ENCODE measurements at places on chromosomes 11 and 22.

DNA sequence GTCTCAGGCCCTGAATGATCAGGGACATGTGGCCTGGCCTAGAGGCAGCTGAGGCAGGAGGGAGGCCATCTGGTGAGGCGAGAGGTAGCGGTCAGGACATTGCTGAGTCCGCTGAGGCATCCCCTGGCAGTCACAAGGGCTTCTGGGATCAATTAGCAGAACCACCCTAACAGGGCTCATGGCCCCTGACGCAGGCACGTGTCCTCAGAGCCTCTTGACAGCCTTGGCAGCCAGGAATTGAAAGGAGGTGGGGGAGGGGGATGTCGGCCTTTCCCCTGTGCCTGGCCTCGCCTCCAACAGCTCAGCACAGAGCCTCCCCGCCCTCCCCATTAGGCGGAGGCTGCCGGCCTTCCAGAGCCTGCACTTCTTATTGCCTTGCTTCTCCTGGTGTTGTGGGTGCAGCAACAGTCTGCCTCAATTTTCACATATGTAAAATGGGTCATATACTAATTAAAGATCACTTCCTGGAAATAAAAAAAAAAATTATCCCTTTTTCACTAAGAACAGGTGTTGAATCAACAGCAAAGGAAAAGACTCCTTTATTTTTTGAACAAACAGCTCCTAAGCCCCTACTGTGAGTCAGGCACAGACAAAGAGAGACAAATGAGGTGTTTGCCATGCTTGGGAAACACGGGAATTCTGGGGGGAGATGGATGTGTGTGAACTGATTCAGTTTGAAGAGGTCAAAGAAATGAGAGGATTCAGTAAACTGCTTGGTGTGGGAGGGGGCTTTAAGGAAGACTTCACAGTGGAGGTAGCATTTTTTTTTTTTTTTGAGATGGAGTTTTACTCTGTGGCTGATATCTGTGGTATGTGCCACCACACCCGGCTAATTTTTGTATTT is 55.3 kb downstream of the NFAM1 start:
- no peak for DNase-seq

GRCh38 chr22:36409911-36410756 is 22.4 kb upstream of the MYH9 start:
- DNase-seq = peak; percentile 70

DNA sequence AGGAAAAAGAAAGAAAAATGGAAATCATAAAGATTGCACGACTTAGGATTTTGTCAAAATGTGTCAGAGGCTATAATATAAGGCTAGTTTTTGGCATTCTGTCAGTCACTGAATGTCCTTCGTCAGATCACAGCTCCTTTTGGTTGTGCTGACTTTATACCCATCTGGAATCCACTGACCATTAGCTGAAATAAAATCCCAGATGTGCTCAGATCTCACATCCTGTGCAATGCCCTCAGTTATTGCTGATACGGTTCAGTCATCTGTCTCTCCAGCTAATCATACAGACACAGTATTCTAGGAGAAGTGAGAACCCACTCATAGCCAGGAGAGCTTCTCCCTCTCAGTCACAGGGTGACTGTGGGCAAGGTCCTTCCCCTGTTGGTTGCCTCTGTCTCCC is 11.5 kb downstream of the CD44 start:
- DNase-seq = no peak

DNA sequence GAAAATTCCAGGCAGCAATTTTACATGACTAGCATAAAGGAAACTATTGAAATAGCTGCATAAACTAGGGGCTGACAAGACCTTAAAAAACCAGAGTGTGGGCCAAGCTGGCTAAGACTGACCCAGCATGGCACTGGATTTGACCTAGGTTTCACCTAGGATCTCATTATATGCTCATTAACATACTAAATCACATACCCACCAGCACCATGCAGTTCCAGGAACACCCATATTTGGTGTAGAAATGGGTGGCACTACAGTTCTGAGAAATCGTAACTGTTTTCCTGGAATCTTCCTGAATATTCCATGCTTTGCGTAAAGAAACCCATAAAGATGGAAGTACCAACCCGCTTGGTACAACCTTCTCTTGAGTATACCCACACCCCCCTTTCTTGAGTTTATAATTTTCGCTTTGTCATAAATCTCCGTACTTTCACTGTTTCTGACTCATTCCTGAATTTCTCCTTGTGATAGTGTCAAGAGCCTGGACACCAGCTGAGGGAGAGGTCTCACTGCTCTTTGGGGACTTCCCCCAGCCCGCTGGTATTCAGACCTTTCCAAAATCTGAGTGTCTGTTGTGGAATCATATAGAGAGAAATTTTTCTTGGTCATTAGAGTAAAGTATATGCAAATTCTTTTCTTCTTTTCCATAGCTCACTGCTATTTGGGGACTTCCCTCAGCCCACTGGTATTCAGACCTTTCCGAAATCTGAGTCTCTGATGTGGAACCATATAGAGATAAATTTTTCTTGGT is 55.1 kb downstream of the MTMR3 start:
- no peak for DNase-seq

DNA sequence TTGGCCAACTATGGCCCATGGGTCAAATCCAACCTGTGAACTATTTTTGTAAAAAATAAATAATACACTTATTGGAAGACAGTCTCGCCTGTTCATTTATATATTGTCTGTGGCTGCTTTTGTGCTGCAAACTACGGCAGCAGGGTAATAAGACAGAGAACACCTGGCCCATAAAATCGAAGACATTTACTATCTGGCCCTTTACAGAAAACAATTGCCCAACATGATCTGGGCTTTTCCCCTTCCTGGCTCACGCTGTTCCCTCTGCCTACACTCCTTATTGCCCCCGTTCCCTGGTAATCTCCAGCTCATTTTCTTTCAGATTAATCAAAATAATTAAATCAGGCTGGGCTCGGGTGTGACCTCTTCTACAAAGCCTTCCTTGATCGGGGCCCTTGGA is 5.6 kb downstream of the PLAAT2 start:
- DNase-seq = no peak

- no peak for DNase-seq
These were observed 33.7 kb downstream of the CSRP3 start for GRCh38 chr11:19168090-19168489.

- DNase-seq = no peak
These were observed 20.2 kb upstream of the OR10A5 start for GRCh38 chr11:6825231-6825744.

GRCh38 chr11:59173964-59174663 is 2.2 kb downstream of the DTX4 start:
- no peak for DNase-seq

- no peak for DNase-seq
These were observed 30.6 kb downstream of the SREBF2 start for GRCh38 chr22:41863472-41863871.

DNA sequence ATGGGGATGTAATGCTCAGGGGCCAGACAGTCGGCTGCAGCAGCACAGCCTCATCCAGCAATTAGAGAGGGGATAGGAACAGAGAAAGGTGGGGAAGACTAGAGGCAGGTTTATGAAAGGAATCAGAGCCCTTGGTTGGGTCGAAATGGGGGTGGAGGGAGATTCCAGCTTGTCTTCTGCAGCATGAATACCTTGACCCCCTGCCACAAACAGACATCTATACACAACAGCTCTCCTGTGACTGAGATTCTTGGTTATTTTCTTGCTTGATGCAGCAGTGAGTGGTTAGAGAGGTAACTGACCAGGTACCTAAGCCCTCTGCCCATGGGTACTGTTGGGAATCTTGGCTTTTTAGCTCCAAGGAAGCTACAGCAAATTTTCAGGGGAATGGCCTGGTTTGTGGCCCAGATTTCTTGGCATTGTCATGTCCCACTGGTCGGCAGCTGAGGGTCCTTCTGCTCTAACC is at the start of gene TRIM49D1:
TRIM49D1 (minus strand) TSS at position 51 of the 466 bp plus-strand sequence. CDS start 4,535 bp downstream, outside the sequence.
- DNase-seq = no peak

DNA sequence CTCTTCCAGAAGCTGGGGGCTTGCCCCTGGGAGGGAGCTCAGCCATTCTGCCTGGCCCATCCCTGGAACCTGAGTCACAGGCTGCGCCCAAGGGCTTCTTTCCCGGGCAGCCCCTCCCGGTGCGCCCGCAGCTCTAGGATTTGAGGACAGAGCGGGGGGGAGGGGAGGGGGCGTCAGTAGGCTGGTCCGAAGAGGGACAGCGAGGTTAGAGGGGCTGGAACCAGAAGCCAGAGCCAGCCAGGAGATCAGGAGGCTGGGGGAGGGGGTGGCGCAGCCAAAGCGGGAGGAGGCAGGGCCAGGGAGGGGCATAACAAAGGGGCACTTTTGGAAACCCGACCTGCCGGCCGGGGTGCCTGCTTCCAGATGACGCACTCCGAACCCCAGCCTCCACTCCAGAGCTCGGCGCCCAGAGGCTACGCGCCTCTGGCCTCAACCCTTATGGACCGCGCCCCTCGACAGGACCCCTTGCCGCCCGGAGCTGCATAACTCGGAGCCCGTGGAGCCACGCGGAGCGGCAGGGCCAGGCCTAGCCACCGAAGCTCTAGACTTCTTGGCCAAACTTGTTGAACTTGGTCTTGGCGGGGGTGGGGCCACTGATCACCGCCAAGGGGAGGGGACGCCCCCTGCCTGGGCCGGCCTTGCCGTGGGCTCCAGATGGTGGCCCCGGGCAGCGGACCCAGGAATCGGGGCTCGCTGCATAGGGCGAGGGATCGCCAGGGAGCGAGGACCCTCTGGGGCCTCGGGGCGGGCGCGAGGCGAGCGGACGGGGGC is 744 bp downstream of the PACSIN3 start:
- DNase-seq = no peak

- no peak for DNase-seq
These were observed 15.4 kb upstream of the LINC01488 start for GRCh38 chr11:69466039-69466438.

GRCh38 chr22:36383110-36383581 is 4.6 kb downstream of the MYH9 start:
- peak; percentile 81 for DNase-seq

DNA sequence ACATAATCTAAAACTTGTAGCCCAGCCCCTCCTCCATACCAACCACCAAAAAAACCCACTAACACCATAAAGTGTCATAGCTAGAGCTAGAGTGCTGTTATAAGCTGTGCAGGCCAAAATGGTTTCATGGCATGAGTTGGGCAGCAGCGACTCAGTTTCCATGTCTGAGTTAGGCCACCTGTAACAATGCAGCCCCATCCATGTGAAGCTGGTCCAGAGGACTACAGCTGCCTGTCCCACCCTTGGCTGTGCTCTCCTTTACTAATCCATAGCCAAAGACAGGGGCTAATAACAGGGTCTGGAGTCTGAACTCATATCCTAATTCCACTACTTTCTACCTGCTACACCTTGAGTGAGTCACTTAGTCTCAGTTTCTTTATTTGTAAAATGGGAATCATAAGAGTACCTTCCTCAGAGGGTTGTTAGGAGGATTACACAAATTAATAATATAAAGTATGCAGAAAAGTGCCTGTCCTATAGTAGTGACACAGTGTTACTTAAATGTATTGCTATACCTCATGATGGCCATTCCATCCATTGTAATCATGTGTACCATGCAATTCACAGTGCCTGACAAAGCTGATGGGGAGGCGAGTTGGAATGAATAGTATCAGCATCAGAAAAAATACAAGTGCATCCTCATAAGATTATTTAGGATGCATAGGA is 20.6 kb downstream of the KCNQ1OT1 start:
- DNase-seq = no peak

GRCh38 chr11:126927623-126928022 is 72.9 kb downstream of the KIRREL3 start:
- no peak for DNase-seq

GRCh38 chr11:64144587-64145472 is 21.1 kb downstream of the MACROD1 start:
- DNase-seq = no peak

DNA sequence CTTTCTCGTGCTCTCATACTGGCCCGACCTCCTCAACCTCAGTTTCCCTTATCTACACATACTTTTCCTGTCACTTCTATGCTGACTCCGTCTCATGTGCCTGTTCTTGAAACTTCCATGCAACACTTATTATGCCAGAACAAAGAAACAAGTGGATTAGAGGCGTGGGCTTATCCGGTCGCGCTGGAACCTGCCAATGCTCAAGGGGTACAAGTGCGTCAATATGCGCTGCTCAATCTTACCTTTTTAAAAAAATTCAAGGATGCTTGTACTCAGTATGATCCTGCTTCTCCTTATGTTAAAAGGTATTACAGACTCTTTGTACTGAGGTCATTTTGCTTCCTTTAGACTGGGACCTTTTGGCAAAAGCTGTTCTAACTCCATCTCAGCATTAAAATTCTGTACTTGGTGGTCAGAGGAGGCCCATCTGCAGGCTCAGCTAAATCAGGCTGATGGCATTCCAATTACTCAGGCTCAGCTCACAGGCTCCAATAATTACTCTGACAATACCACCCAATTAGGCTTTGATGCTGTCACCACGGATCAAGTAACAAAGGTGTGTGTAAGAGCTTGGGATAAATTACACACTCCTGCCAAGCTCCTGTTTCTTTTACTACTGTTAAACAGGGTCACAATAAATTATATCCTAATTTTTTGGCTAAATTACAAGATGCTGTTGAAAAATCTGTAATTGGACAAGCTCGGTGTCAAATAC is 26.3 kb upstream of the ALDH3B2 start:
- no peak for DNase-seq

GRCh38 chr11:67311556-67312082 is 8.3 kb downstream of the SSH3 start:
- DNase-seq = no peak

DNA sequence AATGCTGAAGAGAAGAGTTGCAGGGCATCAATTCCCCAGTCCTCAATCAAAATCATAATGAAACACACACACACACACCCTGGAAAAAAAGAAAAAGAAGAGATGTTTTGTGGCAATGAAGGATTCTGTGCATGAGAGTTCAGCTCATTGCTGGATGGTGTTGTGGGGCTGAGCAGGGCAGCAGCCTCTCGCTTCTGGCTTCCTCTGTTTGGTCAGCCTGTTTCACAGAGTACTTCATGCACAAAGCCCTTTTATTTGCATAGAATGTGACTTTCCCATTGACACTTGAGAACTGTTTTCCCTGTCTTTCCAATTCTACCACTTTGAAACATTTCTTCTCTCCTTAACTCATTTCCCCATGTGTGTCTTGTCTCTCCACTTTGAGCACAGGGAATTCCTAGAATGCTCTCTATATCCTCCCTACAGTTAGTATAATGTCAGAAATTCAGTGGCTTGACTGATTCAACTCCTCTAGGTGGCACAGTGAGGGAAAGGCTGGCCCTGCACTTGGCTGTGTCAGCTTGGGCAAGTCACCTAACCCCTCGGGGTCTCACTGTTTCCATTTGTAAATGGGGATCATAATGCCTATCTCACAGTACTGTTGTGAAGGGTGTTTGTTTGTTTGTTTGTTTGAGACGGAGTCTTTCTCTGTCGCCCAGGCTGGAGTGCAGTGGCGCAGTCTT is 25.4 kb upstream of the BSX start:
- no peak for DNase-seq

- DNase-seq = no peak
These were observed 224.6 kb downstream of the FAT3 start for GRCh38 chr11:92449222-92449621.

GRCh38 chr11:118841469-118842242 is 42.0 kb upstream of the CXCR5 start:
- DNase-seq = peak; percentile 62

GRCh38 chr11:65078151-65078550 is 5.7 kb downstream of the CDCA5 start:
- peak; percentile 77 for DNase-seq
